ENCODE measurements at places on chromosomes 5 and 9.

- DNase-seq, result no peak
Observed at GRCh38 chr5:66655395-66656324, 59.5 kb downstream of the MAST4 start.

GRCh38 chr9:133301253-133302230 is 26.5 kb upstream of the ABO start:
- DNase-seq, result no peak

GRCh38 chr5:177456976-177457851 is 10.6 kb downstream of the PRR7 start:
- DNase-seq, result peak; percentile 96

GRCh38 chr5:393846-394275 is 49.1 kb upstream of the EXOC3 start:
- DNase-seq, result no peak

GRCh38 chr5:143135832-143136551 is 267.5 kb downstream of the NR3C1 start:
- no peak for DNase-seq

GRCh38 chr9:105328872-105329718 is 84.6 kb downstream of the SLC44A1 start:
- DNase-seq, result no peak
